ENCODE measurements at places on chromosomes 2 and 18.

GRCh38 chr2:200625958-200626363 lies 40.1 kb downstream of the AOX1 start:
- no peak for DNase-seq

DNA sequence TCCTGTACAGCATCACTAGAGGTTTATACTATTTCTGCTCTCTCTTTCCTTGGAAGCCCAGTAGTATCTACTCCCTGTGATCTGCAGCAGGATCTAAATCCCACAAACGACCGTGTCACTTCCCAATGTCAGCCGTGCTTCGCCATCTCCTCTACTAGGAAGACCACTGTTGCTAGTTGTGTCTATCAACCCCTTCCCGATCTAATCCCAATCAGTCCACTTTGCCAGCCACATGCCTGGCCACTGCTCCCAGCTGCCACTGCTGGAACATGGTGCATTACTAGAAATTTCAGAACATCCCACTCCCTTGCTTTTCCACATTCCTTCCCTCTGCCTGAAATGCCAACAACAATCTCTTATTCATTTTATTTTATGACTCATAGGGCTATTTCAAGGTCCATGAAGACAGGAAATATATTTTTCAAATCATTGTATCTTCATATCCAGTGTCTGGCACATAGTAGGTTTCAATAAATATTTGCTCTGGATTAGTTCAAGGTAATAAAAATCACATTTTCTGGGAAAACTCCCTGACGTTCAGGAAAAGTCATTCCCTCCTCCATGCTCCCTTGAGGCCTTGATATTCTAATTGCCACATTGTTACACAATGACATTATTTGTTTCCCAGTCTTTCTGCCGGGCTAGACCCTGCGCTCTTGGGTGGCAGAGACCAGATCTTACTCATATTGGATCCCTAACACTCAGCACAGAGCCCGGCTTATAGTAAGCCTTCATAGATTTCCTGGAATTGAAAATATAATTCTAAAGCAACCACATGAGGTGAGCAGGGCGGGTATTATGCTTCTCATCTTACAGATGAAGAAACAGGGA lies 2.1 kb upstream of the TRIB2 start:
- no peak for DNase-seq

DNA sequence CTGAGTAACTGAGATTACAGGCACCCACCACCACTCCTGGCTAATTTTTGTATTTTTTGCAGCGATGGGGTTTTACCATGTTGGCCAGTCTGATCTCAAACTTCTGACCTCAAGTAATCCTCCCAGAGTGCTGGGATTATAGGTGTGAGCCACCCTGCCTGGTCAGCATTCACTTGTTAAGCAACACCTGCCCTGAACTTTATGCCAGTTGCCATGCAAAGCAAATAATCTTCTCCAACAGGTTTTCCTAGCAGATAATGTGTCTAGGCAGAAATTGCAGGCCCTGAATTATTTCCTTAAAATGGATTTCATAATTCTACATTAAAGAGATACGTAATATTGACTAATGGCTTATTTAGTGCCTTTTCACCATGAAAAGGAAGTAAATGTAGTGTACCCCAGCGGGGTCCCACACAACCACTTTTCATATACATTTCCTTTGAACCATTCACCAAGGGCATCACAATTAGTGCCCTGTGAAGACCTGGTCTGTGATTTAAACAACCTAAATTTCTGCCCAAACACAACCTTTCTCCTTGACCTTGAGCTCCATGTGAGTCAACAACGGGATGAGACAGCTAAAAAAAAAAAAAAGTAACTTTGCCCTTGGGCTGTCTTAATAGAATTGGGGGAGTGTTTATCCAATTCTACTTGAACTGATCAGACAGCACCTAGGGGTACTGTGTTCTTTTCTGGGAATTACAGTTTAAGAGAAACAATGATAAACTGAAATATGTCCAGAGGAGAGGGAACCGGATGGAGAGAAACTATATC lies 41.6 kb downstream of the EEF1B2 start:
- no peak for DNase-seq

DNA sequence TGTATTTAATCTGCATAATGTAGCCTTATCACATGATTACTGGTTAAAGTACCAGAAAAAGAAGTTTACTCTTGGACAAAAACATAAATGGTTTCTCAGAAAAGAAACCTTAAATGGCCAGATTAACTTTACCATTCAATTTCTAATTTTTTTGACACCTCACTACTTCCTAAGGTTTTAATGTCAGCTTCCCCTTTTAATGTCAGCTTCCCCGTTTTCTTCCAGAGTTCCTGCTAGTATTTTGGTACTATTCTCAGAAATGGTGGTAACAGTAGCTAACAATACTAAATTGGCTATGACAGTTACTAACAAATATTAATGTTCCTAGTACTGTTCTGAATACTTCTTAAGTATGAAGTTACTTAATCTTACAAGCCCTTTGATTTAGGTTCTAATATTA lies 22.4 kb upstream of the SLC8A1 start:
- DNase-seq = no peak
